Activated naive CD4-positive, alpha-beta T cell treated with anti-CD3 and anti-CD28 coated beads for 36 hours (primary cell): ENCODE measurements at places on chromosomes 16 and 17. TPM values are rescaled to one million over a fixed set of nuclear protein-coding genes. Genes with fewer than 3 reads are reported as not detected.

DNA sequence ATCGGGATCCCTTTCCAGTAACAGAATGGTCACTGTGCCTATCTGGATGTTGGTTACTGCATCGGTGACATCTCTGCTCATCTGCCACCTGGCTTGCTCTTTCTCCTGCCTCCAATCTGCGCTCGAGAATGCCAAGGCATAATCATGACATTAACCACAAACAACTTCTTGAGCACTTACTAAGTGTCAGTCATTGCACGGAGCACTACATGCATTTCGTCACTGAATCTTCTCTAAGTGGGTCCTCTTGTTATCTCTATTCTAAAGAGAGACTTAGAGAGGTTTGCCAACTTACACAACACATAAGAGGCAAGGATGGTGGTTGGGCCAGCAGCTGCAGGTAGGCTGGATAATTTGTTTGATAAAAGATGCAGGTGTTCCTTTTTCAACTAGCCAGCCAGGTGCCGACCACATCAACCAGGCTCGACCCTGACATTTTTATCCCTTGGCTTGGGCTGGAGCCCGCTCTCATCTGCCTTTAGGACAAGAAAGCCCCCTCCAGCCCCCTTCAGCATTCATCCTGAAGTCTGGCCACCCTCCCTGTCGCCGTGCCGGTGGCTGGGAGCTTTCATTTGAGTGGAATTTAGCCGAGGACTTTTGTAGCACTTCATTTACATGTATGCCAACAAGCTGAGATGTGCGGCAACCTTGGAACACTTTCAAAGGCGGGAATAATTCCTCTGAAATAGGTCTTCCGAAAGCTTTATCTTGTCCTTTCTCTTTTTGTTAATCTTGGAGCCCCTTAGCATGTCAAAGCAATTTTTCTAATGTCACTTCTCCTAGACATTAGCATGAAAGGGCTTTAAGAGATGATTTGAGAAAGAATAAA is 89.3 kb upstream of the NKD1 start:
- H3K36me3 ChIP-seq, result no peaks in the 10 kb centered on the region
- no peaks in the 10 kb centered on the region for H3K27me3 ChIP-seq
- peaks cover 12% of the 10 kb centered on the region for H3K4me1 ChIP-seq
- no peak overlapping the region for H3K4me3 ChIP-seq
- no peak overlapping the region for H3K27ac ChIP-seq

- H3K27me3 ChIP-seq, result no peaks in the 10 kb centered on the region
- no peak overlapping the region for H3K27ac ChIP-seq
- no peaks in the 10 kb centered on the region for H3K36me3 ChIP-seq
These were observed 1.6 kb downstream of the SLC47A2 start for GRCh38 chr17:19714542-19715411.

NLK gene
- total RNA-seq, result 8.7 TPM

SOCS3 gene
- total RNA-seq, result 290 TPM
